ENCODE measurements at places on chromosomes 7 and 10.

DNA sequence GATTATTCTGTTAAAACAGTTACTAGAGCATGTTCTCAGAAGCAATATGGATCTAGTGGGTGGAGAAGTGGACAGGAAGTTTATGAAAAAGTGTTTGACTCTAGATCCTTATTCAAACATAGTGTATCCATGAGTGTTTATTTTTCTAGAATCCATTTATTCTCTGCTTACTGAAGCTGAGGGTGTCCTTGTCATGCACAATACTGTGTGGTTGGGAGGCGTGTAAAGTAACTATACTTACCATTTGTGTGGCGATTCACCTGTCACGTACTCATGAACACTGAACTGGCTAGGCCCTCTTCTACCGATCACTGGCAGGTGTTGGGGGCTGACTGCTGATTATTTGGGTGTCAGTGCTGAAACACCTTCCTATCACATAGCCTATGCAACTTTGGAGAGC lies 74.0 kb downstream of the POU6F2 start:
- DNase-seq = no peak

DNA sequence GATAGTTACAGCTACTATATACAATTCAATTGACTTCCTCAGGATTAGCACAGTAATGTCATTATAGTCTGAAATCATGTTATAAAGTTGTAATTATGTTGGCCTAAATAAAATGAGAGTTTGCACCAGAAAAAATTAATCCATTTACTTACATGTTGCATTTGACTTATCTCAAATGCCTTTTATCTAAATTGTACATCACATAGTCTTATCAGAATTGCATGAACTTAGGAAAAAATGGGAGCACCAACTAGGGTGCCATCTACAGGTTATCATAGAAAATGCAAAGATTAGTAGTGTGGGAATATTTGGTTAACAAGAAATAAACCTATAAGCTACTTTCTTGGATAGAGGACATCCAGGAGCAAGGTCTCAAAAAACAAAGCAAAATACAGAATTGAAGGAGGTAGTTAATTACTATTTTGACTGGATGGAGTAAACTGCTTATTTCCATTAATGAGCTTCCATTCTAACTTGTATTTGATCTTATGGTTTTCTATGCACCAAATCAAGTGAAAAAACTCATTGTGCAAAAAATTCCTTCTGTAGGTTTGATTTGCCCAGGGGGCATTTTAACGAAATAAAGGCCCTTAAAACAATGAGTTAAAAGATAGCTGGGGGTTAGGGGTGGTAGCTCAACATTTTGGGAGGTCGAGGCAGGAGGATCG lies 60.0 kb upstream of the ORC5 start:
- DNase-seq = no peak

GRCh38 chr10:62189131-62189530 lies 79.5 kb downstream of the RTKN2 start:
- DNase-seq = no peak

GRCh38 chr7:33511778-33512177 lies 382.4 kb downstream of the BBS9 start:
- DNase-seq = no peak

GRCh38 chr7:111763221-111763801 lies 201.0 kb upstream of the IMMP2L start:
- peak; percentile 9 for DNase-seq

DNA sequence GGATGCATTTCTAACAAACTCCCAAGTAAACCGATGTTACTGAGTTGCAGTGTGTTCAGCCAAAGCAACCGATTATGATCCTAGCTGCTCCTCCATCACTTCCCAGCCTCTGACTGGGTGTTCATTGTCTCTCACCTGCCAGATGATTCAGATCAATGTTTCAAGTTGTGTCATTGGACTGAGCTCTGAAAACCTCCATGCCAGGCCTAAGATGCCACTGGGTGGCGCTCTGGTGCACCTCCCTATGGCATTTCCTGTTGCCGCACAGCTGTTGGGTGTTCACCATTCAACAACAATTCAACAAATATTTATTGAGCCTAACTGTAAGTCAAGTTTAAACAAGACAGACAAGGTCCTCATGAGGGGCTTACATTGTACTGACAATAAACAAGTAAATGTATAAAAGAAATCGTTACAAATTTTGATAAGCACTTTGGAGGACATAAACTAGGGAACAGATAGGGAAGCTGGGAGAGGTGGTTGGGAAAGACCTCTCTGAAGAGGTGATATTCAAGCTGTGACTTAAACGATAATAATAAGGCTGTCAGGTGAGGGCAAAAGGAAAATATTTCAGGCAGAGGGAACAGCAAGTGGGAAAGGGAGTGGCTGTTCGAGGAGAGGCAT lies 22.8 kb downstream of the RGR start:
- peak; percentile 79 for DNase-seq

- DNase-seq = no peak
These were observed 574.6 kb upstream of the GALNT17 start for GRCh38 chr7:70557338-70557737.

DNA sequence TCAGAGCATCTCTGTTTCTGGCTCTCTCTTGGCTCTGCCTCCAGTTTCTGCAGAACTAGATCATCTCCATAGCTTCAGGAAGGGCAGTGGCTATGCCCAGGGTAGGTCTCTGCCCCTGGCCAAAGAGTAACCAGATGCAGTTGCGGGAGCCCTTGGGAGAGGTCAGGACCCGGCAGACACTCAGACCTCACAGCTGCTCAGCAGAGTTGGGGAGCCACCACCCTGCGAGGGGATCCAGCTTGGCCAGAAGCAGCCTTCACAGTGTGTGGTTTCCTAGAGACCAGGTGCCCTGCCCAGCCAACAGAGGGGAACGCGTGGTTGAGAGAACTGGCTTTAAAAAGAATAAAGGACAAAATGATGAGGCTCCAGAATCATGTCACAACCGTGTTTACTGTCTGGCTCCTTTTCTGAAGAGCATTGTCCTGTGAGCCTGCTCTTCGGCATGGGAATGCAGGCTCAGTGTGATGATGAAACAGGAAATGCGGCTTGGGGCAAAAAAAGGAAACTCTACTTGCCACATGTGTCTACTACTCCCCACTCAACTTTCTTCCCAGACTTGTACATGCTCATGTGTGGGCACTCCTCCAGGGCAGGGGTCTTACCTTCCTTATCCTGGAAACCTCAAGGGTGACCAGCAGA lies 243.1 kb downstream of the INHBA start:
- DNase-seq = no peak

DNA sequence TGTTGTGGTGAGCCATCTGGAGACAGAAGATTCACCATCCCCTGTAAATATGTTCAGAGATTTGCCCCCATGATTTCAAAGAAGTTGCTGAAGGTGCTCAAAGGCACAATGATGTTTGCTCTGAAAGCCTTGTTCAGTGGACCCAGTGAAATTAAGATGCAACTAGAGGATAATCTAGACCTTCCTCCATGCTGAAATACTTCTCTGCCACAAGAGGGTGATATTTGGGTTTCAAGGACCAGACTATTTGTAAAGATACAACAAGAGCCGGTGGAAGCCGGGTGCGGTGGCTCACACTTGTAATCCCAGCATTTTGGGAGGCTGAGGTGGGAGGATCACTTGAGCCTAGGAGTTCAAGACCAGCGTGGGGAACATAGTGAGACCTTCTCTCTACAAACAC lies 13.5 kb upstream of the MSRB2 start:
- no peak for DNase-seq

GRCh38 chr7:112420236-112420861 lies 29.9 kb upstream of the IFRD1 start:
- DNase-seq = no peak

DNA sequence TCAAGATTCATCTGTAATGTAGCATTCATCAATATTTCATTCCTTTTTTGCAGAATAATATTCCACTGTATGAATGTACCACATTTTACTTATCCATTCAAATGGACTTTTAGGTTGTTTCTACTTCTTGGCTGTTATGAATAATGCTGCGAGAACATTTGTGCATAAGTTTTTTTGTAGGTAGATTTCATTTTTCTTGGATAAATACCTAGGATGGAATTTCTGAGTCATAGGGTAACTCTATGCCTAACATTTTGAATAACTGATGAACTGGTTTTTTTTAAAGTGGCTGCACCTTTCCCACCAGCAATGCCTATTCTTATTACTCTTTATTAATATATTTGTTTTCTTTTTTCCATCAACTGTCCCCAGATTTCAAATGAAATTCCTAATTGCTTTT lies 9.1 kb upstream of the XPNPEP1 start:
- no peak for DNase-seq

DNA sequence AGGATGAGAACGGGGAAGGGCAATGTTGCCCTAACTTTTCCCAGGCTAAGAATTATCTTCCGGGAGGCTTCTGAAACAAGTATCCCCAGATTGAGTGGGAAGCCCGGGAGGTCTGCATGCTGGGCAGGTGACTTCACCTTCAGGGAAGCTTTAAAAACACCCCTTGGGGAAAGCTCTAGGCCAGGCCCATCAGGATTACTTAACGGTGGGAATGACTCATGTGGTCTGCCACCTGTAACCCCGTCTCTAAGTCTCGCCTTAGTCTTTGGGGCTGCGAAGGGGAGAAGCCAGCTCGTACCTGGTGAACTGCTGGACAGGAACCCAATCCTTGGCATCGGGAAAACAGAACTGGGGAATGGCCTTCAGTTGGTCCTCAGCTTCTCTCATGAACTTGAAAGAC lies 80.1 kb upstream of the MKRN1 start:
- DNase-seq = no peak

DNA sequence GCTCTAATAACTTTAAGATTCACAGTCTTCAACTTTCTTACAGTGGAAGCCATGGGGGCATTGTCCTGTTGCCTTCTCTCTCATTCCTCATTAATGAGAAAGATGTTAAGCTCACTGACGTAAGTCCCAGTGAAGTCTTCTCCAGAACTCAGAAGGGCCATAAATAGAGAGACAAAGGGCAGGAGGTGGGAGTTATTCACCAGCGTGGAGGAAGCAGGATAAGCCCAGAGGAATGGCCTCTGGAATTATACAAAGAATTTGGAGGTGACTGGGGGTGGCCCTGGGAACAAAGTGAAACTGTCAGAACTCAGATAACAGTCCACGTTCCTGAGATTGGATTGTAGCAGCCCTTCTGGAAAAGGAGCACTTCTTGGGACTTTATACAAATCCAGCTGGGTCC lies 52.4 kb downstream of the SORBS1 start:
- DNase-seq = no peak

- no peak for DNase-seq
These were observed 553.8 kb upstream of the GALNT17 start for GRCh38 chr7:70578131-70578530.

GRCh38 chr7:27244488-27245123 lies 2.0 kb downstream of the EVX1 start:
- no peak for DNase-seq
